ENCODE measurements at places on chromosomes 11 and 22.
A peak's percentile ranks its signal among the peaks of the same experiment; 100 is the strongest.

DNA sequence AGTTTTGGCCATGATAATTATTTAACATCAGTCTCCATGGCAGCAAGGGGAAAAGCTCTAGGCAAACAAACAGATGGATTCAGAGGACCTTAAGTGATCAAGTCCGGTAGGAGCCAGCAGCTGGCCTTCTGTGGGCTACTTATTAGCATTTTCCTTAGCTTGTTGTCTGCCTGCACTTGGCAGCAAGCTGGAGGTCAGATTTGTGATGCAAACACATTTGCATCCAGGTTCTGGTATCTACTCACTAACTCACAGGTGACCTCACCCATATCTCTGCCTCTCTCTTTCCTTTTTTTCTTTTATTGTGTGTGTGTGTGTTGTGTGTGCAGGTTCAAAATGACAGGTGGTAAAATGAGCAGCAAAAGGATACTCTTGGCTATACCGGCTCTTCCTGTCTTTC, 32.3 kb downstream of the ARHGAP42 start:
- DNase-seq = no peak

DNA sequence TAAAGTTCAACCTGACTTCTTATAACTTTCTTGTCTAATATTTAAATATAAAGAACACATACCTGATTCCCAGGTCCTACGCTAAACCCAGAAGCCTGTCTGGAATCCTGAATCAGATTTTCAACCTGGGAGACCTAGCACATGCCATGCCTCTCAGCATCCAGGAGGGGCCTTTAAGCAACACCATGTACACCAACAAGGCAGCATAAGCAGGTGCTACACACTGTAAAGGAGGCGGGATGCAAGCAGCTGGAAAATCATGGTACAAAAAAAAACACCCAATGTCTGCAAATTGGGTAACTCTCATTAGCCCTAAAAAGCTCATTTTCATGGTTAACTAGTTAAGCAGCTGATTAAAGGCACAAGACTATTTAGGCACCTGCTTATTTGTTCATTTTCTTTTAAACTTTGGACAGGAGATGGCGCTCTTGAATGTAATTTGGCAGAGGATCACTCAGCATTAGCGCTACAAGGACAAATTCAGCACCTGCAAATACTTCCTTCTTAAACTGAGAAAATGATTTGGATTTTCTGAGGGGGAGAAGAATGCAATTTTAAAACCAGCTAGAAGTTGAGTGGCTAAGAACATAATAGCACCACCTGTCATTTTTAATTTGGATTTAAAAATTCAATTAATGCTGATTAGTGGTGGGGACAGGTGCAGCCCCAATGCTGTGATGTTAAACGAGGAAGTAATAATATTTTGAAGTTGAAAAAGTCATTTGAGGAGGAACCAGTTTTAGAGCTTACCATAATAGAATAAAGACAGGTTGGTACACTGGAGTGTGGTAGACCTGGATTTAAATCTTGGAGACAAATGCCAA, 104.0 kb downstream of the FAR1 start:
- DNase-seq = peak; percentile 79

- no peak for DNase-seq
These were observed 30.4 kb upstream of the PITPNB start for GRCh38 chr22:27949421-27949820.

GRCh38 chr11:75439026-75439425, 6.0 kb upstream of the KLHL35 start:
- DNase-seq = no peak

GRCh38 chr22:39611360-39611759, 40.8 kb downstream of the CACNA1I start:
- DNase-seq = no peak

- DNase-seq = no peak
These were observed 46.2 kb downstream of the SHANK2 start for GRCh38 chr11:71206186-71206585.

DNA sequence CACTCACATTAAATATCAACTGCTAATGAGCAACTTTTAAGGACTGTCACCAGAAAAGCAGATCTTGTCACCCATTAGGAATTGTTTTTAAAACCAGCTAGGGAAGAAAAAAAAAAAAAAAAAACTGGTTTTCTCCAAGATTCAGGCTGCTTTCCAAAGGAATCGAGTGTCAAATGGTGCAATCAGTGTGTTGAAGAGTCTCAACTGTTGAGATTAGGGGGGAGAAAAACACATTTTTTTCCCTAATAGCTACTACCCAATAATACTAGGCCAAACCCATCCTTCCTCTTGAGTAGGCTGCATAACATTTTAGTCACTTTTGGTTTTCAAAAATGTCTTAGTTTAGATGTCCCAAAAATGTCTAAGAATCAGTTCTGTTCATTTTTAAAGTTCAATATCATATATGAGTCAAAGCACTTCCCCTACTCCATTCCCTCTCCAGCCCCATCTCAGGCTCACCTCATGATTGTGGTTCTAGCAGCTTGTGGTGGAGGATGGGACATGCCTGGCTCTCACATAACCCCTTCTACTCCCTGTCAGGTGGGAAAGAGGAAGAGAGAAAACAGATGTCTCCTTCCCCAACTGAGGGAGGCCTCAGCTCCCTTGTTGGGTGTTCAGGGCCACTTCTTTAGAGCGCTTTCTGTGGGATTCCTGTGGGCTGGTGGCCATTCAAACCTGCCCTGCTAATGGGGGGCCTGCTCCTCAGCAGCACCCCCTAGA, 193.6 kb downstream of the CWF19L2 start:
- DNase-seq = no peak

DNA sequence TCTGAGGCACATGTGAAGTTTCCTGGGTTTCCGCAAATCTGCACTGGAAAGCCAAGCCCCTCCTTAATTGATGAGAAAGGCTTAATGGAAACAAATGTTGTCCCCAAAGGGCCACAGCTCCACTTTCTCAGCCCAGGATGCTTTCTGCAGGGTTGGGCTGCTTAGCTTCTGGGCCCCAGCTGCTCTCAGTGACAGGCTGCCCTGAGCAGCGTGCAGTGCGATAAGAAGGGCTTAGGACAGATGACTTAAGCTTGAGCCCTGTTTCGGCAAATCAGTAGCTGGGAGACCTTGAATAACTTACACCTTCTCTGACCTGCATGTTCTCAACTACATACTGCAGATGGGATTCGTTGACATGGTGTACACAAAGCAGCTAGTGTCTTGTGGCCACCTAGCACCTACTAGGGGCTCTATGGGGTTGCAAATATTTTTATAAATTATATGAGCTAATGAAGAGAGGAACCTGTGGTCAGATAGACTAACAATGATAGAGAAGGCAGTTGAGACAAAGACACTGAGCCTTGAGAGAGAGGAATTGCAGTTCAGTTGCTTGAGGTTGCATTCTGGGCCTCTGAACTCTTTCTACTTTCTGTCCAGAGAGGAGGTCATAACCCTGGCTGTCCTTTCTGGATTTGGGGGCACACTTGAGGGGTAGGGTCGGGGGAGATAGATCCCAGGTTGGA, 11.5 kb downstream of the STX3 start:
- DNase-seq = no peak

DNA sequence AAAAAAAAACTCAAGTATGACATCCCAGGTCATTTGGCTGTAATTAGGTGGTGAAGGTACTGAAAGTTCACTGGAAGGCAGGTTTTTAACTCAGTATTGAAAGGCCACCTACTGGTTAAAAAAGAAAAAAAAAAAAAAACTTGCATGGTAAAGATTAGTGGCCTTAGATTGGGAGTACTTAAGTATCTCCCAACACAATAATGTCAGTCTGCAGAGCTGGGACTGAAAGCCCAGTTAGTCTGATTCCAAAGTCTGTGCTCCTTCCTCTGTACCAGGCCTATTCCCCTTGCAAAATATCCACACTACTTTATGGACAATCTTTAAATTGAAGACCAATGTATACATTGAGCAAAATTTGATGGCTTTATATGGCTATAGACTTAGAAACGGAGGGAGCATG, 85.5 kb downstream of the NOX4 start:
- no peak for DNase-seq

- DNase-seq = no peak
These were observed 17.5 kb downstream of the RGL4 start for GRCh38 chr22:23708270-23708669.

GRCh38 chr11:13883042-13883441, 79.5 kb upstream of the SPON1 start:
- no peak for DNase-seq

DNA sequence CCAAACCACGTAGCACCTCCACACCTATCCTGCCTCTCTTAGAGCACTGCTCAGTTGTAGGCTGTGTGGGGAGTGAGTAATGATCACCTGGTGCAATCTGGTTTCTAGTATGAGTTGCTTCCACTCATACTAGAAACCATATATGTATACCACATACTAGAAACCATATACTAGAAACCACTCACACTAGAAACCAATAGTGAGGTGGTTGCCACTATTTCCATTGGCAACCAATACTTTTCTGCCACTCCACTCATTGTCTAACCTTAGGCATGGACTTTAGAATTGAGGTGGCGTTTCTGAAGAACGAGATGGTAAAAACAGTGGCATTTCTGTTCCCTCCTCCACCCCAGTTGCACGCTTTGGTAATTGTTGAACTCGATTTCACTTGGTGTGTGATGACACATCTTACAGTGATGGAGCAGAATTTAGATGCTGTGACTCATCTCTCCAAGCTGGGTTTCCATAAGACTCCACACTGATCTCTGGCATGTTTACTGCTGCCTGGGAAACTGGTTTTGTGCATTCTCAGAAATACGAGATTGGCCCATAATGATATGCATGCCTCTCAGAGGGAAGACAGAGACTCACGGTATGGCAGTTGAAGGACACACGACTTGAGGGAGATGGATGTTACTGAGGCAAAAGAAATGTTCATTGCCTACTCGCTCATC, 82.9 kb downstream of the KIRREL3 start:
- DNase-seq = no peak

All from CD4-positive, alpha-beta T cell treated with Interleukin-4 for 1 hour (primary cell).